ENCODE measurements at places on chromosomes 3 and 15.

- no peak for DNase-seq
Observed at GRCh38 chr3:134380249-134380648, 6.0 kb upstream of the AMOTL2 start.

GRCh38 chr15:78315686-78316282, 16.4 kb upstream of the SKIC8 start:
- no peak for DNase-seq

DNA sequence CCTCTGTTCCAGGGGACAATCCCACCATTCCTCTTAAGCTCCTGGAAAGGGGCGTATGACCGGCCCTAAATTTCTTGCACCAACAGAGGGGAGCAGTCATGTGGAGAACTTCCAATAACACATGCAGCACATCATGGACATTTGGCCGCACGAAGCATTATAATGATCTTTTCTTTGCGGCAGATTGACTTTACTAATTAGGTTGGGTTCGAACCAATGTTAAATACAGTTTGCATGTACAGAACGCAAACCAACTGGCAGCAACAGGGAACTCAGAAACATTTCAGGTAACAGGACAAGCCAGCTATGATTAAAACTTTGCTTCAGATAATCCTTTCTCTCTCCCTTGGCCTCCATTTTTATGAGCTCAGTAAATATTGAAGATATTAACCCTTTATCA, 100.8 kb upstream of the ADPGK start:
- DNase-seq, result no peak

DNA sequence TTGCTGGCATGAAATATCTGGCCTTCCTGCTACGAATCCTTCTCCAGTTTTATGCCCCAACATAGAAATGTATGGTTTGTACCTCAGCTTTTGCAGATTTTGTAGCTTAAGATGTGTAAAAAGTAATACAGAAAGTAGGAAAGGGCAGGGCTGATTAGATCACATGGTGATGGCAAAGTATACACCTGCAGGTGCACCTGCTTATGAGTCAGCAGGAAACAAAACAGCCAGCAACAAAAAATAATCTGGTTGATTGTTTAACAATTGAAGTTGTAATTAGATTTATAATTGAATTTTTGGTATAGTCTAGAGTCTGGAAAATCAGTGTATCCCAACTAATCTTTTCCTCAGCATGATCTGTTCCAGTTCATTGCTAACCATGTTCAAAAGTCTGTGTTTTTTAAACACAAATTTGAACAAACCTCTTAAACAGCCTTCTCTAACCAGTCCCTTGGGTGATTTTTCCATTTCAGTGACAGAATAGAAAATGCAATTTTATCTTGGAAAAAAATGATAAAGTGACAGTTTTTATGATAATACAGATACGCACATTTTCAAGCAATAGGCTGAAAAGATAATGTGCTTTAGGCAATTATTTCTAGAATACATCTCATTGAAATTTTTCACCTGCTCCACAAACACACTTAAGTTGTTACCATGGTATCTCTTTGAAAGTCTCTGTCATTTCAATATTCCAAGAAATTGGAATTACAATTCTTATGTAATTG, 477.4 kb downstream of the NAALADL2 start:
- no peak for DNase-seq

- no peak for DNase-seq
Observed at GRCh38 chr15:45618813-45619212, 16.0 kb upstream of the SQOR start.

- no peak for DNase-seq
Observed at GRCh38 chr3:69389520-69390248, 3.8 kb upstream of the FRMD4B start.

GRCh38 chr15:80580106-80580505, 115.0 kb upstream of the ABHD17C start:
- no peak for DNase-seq

- no peak for DNase-seq
Observed at GRCh38 chr3:11379824-11380701, 107.9 kb downstream of the ATG7 start.

DNA sequence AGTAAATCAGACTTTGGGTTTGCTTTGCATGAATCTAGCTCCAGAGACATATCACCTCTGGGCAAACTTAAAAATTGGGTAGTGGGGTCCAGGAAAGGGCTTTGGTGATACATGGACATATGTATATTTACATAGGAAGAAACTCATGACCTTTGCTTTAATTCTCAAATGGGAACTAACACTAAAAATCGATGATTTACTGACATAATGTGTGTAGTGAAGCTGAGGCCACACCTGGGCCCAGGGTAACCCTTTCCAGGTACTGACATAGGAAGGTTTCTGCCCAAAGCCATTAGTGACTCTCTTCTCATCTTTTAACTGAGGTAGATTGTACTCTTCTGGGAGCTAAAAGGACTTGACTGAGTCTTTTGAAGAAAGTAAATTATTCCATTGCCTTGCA, 411.2 kb upstream of the TBL1XR1 start:
- DNase-seq, result no peak

DNA sequence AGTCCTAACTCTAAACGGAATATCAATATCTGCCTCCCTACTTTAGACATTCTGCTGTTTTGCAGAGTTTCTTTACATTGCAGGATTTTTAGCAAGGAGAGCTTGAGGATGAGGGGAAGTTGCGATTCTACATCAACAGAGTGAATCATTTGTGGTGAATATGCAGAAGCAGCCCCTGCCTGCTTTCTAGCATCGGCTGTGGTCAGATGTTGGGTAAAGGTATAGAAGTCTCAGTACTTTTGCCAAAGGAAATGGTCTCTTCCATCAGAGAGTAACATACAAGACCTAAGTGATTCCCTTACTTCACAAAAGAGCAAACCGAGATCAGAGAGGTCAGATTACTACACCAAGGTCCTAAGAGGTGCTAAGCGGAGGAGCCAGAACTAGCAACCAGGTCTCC, 15.2 kb downstream of the ST3GAL6 start:
- no peak for DNase-seq

GRCh38 chr3:133576169-133576568, 2.7 kb downstream of the CDV3 start:
- DNase-seq, result no peak

GRCh38 chr15:40590667-40591050, 3.4 kb upstream of the KNL1 start:
- no peak for DNase-seq

DNA sequence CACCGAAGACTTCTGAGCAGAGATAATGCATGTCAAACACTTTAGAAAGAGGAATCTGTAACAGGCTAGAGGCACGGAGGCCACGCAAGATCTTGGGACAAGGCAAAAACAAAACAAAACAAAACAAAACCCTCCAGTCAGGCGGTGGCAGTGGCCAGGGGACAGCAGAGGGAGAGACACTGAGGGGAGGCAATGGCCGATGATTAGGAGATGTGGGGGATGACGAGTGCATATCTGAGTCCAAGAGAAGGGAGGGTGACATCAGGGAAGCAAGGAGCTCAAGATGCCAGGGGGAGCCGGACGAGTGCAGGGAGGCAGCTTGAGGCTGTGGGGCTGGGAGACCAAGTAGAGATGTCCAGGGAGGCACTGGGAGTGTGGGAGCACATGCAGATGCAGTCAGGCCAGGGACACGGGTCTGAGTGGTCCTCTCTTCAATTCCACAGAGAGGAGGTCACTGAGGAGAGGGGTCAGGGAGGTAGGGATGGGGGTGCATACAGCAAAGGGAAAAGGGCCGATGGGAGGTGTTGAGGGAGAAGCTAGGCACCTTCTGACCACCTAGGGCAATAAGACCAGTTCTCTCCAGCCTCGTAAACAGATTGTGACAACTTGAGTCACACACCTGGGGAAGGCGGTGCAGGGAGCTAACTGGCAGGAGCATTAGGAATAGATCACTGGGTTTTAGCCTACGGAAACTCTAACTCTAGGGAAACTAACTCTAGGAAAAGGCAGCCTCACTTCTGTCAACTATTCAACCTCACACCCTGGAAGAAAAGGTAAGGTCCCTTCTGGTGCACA, 29.6 kb downstream of the SLCO2A1 start:
- DNase-seq, result no peak

- DNase-seq, result no peak
Observed at GRCh38 chr3:187352581-187353575, 15.3 kb upstream of the RTP4 start.

- DNase-seq, result no peak
Observed at GRCh38 chr3:42301446-42302175, 35.6 kb upstream of the CCK start.

DNA sequence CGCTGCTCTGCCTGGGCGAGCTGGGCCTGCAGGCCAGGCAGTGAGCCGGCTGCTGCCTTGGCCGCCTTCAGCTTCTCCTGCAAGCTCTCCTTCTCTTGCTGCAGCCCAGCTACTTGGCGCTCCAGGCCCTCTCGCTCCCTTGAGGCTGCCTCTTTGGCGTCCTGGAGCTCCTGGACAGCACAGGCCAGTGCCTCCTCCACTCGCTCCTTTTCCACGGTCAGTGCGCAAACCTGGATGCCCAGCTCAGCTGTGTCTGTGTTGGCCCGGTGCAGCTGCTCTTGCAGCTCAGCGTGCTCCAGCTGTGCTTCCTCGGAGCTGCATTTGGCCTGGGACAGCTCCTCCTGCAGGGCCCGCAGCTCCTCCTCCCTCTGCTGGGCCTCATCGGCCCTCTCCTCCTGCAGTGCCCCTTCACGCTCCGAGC, 23.1 kb downstream of the CXCR6 start:
- no peak for DNase-seq

- DNase-seq, result no peak
Observed at GRCh38 chr3:146539315-146539714, 5.1 kb downstream of the PLSCR1 start.

- no peak for DNase-seq
Observed at GRCh38 chr3:40768046-40768445, 243.3 kb downstream of the ZNF621 start.

GRCh38 chr3:23221136-23221535, 18.0 kb downstream of the UBE2E2 start:
- DNase-seq, result no peak

- DNase-seq, result no peak
Observed at GRCh38 chr3:39249453-39250115, 30.3 kb downstream of the CX3CR1 start.

GRCh38 chr3:51471775-51472652, 27.8 kb downstream of the DCAF1 start:
- no peak for DNase-seq

GRCh38 chr3:43341788-43342187, 55.4 kb downstream of the SNRK start:
- peak; percentile 44 for DNase-seq

GRCh38 chr3:128274837-128275236, 121.6 kb downstream of the EEFSEC start:
- no peak for DNase-seq

DNA sequence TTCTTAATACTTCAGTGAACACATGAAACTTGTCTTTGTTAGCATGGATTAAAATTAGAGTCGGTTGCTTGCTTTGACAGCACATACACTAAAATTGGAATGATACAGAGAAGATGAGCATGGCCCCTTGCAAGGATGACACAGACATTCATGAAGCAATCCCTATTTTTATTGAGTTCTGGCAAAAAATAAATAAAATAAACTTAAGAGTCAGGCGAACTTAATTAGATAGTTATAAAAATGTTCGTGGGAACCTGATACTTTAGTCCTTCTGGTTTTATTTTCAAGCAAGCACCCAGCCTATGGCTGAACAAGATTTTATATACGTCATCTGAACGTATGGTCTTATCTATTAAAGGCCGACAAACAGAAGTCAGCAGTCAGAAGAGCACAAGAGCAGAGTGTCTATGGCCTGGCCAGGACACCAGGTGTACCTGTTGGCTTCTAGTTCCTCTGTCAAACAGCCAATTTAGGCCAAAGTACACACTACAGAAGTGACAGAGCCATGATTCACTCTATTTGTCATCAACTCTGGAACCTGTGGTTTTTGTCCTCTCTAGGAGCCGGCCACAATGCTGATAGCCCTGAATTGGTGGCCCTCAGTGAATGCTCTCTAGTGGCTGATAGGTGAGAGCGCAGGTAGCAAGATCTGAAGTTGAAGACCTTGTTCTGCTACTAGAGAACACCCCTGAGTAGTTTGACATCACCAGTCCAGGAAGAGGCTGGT, 64.3 kb downstream of the LEO1 start:
- no peak for DNase-seq

DNA sequence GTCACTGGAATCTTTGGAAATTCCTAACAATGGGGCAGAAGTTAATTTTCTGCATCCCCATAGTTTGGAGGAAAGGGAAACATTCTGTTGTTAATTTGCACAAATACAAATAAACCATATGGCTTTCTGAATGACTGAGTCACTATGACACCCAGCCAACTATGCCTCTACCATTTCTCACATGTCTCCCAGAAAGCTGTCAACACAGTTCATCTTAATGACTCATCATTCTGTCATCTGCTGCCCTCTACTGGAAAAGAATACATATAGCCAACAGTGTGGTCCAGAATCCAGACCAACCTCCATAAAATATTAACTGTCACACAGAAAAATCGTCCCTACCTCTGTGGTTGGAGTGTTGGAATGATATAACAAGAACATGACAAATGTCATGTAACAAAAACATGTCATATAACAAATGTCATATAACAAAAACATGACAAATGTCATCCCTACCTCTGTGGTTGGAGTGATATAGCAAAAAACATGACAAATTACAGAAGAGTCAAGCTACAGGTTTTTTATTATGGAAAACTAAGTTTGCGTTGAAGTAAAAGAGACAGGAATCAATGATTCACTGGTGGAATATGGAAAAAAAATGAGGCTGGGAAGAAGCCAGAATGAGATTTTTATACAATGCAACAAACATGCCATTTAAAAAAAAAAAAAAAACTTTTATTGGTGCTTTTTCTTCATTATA, 47.7 kb upstream of the GYG1 start:
- DNase-seq, result no peak

GRCh38 chr3:80055306-80055705, 287.5 kb upstream of the ROBO1 start:
- no peak for DNase-seq

DNA sequence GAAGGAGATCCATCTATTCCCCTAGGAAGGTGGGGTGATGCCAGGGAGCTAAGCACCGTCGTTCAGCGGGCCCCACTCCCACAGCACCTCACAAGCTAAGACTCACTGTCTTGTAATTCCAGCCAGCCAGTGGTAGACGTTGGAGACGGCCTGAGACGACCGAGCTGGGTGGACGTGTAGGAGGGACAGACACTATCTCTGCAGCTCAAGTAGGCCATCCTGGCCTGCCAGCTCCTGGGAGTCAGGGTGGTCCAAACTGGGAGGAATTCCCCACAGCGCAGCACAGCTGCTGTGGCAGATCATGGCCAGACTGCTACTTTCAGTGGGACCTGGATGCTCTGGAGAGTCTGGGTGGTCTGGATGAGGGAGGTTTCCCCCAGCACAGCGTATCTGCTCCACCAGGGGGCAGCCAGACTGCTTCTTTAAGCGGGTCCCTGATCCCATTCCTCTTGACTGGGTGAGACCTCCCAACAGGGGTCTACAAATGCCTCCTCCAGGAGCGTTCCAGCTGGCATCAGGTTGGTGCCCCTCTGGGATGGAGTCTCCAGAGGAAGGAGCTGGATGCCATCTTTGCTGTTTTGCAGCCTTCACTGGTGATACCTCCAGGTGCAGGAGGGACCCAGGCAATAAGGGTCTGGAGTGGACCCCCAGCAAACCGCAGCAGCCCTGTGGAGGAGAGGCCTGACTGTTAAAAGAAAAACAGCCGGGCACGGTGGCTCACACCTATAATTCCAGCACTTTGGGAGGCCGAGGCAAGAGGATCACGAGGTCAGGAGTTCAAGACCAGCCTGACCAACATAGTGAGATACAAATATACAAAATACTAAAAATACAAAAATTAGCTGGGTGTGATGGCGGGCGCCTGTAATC, 27.6 kb downstream of the GNB5 start:
- DNase-seq, result no peak

Data from stimulated activated effector memory CD8-positive, alpha-beta T cell treated with anti-CD3 and anti-CD28 coated beads, Interleukin-12 subunit alpha, Interleukin-12 subunit beta, amount 100 ng/mL, for 72 hours (primary cell).